Left kidney (tissue), 8 donors: ENCODE measurements at places on chromosomes 4 and X. TPM values are rescaled to one million over a fixed set of nuclear protein-coding genes. Genes with fewer than 3 reads are reported as not detected.

GRCh38 chr4:165394275-165394674 is 15.5 kb downstream of the CPE start:
- no peak for DNase-seq

DNA sequence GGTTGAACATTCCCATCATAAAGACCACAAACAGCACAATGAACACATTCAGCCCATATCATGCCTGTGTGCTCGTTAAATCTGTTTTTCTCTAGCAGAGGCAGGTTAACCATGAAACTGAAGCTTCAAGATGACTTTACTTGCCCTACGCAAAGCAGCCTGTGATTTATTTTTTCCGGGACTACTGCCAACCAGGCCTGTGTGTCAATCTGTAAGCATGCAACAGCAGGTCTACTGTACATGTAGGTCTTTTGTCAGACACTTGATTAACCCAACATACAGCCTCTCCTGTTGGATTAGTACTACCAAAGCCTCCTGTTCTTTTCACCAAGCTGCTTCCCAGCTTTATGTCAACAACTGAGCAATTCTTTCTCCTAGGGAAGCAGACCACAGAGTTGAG is 85.5 kb upstream of the ACSL1 start:
- no peak for DNase-seq

Gene PNMA5
- polyA plus RNA-seq, result 0.33 TPM

Gene HOPX
- 12.4 TPM for polyA plus RNA-seq

DNA sequence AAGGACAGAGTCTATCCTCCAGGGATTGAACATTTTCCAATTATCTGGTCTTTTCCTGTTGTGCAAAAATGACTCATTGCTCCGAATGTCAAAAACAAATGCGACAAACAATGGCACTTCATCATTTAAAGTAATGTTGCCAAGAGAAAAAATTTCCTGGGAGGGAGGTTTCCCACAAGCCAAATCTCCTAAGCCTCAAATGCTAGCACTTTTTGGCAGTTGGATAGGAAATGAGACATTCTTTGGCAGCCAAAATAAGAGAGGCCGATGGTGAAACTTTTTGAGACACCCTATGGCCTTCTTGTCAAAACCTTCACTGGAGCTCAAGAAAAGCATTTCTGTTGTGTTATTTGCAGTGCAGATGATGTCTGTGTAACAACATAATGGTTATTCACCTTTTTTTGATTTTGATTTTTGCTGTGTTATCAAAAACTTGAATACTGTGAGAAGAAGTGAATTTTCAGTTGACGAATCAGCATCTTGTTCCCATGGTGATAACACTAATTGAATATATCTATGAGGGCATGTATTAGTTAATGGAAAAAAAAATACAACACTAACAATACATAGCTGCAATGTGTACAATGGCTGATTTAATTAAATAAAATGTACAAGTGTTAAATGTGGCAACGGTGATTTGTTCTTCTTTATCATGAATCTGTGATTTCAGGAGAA is 333.8 kb downstream of the ANK2 start:
- no peak for DNase-seq

GRCh38 chr4:151322570-151322969 is 2.8 kb downstream of the SH3D19 start:
- no peak for DNase-seq

- DNase-seq, result no peak
Measured at GRCh38 chr4:8198206-8198905, 734 bp upstream of the SH3TC1 start.

DNA sequence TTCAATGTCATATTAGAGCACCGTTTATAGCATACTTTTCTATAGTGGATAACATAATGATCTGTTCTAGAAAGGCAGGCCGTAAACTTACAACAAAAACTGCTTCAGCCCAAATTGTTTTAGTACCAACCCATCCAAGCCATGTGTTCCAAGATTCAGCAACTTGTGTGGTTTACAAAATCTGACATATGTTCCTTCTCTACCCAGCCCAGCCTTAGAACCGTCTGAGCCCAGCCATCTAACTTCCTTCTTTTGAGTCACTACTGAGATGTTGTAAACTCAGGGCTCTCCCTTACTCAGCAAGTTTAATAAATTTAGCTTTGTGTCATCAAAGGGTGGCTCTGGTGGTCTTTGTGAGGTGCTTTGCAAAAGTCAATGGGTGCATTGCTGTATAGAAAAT is 32.4 kb upstream of the REPS2 start:
- no peak for DNase-seq

Gene JAKMIP1
- polyA plus RNA-seq, result 0.08 TPM

- DNase-seq, result peak; percentile 37
Measured at GRCh38 chr4:128354205-128354821, 66.7 kb upstream of the PGRMC2 start.

DNA sequence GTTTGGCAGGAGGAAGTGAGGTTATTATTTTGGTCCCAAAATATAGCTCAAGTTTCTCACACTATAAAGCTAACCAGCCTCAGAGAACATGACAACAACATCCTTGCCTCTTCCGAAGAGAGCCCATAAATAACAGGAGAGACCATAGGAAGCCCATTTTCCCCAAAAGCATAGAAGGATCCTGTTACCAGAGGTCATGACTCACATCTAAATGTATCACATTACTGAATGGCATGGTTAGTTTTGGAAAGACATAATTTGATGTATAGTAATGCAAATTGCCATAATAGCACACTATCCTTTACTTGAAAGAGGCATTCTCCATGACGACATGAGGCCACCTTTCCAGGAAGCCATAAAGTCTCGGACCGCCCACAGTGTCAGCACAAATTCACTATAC is 238.8 kb upstream of the GRIA3 start:
- no peak for DNase-seq
